Hematopoietic multipotent progenitor cell treated with erythropoietin and hydrocortisone succinate and interleukin-3 and kit ligand, for 6 days (in vitro differentiated cells): ENCODE measurements at places on chromosomes 7 and 10.
A peak's percentile ranks its signal among the peaks of the same experiment; 100 is the strongest.

DNA sequence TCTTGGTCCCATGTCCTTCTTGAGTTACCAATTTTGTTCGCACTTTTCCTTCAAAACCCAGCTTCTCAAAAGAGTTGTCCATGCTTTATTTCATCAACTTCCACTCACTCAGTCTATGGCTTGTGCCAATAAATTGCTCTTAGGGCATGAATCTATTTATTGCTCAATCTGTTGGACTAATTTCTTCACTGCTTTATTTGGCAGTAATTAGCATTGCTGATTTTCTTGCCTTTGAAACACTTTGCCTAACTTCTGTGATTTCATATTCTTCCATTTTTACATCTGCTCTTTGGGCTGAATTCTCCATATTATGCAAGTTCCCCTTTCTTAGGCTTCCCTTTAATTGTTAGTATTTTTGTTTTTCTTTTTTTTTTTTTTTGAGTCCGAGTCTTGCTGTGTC, 16.8 kb downstream of the DLD start:
- DNase-seq, result peak; percentile 11

GRCh38 chr7:111183321-111183720, 92.4 kb downstream of the LRRN3 start:
- no peak for DNase-seq

- DNase-seq, result peak; percentile 67
Observed at GRCh38 chr7:135335628-135336139, 102.0 kb downstream of the STRA8 start.

GRCh38 chr10:61065051-61065450, 121.1 kb upstream of the RHOBTB1 start:
- peak; percentile 71 for DNase-seq

- no peak for DNase-seq
Observed at GRCh38 chr10:70432561-70433263, 8.8 kb downstream of the NODAL start.

DNA sequence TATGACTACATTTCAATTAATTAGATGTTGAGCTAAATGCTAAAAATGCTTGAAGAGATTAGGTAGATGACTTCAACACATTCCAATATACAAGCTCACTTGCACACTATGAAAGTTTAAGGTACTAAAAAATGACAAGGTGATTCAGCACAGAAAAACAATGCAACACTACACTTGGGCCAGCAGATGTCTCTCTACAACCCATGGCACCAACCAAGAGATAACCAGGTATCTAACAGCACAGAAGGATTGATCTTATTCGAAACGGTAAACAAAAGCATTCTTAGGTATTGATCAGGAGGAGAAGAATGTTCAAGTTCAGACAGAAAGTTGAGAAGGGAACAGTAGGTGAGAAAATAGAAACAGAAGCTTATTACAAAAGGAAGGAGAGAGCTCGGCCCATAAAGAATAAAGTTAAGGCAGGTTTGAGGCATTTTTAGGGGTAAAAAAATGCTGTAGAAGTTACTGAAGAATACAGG, 248.2 kb upstream of the KLF14 start:
- peak; percentile 76 for DNase-seq

DNA sequence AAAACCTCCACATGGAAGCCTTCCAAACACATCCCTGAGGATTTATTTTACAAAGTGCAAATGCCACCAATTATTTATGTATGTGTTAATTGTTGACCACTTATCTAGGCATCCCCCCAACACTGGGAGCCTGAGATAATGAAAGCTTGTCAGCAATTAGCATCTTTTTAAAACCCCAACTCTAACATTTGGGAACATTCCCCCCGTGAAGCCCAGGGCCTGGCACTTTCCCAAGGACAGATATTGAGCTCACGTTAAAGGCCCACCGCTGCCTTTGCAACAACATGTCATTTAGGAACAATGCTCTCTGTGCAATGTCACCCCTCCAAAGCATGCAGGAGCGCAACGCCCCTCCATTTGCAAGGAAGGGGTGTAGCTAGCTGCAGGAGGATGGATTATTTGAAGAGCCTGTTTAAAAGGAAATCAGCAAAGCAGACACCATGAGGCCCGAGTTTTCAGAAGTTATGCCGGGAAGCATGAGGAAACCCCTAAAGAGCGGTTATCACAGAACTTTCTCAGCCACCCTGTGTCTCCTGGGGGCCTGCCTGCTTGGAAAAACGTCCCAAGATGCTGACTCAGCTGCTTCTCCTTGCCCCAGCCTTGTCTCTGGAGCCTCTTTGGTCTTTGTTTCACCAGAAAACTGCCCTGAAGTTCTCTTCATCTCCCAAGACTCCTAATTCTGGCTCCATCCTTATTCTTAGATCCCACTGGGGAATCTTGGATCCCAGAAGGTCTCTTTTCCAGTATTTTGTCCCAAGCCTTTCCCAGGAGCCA, 444.1 kb downstream of the GRID1 start:
- no peak for DNase-seq

- DNase-seq, result peak; percentile 14
Observed at GRCh38 chr10:96789571-96790108, 42.5 kb upstream of the LCOR start.

DNA sequence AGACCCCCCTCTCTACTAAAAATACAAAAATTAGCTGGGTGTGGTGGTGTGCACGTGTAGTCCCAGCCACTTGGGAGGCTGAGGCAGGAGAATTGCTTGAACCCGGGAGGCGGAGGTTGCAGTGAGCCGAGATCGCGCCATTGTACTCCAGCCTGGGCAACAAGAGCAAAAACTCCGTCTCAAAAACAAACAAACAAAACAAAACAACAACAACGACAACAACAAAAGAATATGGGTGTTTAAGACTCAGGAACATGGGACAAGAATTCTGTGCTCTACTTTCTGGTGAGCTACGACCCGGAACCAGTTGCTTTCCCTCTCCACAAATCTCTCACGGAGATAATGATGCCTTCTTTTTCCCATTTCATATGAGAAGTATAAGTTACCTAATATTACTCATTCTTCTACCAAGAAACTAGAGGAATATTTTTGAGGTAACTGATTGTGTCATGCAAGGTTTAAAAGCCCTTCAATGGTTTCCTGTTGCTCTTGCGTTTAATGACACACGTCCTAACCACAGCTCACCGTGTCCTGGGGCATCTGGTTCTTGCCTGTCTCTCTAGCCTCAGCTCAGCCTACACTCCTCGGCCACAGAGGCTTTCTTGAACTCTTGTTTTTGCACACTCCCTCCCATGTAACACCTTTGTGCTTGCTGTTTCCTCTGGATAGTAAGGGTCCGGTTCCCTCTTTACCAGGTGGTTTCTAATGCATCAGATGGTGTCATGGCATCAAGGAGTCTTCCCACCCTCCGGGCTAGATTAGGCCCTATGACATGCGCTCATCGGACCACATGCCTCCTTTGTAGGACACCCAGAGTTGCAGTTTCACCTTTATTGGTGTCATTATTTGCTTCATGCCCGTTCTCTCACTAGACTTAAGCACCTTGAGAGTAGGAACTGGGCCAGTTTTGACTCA, 67.5 kb downstream of the PFKFB3 start:
- DNase-seq, result peak; percentile 57

DNA sequence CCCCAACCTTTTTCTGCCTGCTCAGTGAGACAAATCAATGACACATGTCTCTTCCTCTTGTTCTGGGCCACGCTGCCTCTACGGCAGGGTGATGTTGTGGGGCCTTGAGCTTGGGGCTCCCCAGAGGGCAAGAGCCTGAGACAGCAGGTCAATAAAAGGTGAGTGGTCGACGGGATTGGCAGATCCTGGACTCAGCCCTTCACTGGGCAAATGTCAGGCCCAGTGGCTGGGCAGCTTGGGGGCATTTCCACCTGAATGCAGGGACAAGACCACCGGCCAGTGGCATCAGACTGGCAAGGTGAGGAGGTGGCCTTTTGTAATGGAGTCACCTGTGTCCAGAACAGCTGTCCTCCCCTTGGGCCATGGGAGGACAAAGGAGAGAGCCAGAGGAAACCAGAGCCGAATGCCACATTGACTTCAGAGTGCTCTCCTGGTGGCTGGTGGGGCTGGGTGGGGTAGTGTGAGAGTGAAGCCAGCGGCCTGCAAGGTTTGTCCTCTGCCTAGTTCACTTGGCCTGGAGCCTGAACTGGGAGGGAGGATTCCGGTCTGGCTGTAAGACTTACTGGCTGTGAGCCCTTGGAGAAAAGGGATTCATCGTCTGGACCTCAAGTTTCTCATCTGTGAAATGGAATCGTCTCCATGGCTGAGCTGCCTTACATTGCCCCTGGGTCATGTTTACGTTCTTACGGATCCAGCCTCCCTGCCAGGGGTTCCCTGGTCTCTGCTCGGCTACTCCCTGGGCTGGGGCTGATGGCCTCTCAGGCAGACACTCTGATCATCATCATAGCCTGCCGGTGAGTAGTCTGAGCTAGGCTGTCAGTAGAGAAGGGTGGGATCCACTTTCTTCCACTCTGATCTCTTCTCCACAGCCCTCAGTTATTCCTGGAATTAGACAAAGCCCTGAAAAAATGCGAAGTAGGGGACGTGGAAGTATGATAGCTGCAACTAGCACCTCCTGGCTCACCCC, 25.4 kb upstream of the CRHR2 start:
- no peak for DNase-seq

- no peak for DNase-seq
Observed at GRCh38 chr10:71690094-71690720, 29.4 kb downstream of the C10orf105 start.

GRCh38 chr7:105940109-105940508, 23.0 kb upstream of the CDHR3 start:
- no peak for DNase-seq

DNA sequence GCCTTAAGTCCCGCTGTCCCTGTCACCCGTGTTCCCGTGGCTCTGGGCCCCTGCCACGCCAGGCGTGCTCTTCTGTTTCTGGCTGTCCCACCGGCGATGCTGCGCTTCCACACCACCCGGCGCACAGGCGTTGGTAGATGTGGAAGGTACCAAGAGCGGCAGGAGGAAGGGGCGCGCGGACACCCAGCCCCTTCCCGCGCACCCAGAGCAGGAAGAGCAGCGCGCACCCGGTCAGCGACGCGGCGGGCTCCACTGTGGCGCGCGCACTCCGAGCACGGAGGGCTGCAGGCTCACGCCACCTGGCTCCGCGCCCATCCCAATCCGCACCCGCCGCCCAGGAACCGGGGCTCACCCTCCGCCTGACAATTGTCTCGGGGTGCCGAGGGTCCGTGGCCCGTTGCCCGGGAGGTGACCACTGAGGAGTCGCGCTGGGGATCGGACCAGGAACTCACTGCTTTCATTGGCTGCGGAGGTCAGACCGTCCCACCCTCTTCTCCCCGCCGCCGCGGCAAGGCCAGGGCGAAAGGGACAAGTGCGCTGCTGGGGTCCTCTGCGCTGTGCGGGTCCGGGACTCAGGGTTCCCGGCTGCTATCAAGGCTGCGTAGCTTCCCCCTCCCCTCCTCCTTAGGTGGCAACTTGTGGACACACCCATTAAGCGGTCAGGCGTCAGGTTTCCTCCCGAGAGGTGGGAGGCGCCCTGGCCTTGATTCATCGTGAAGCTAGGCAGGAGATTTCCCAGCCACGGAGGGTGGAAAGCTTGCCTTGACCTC, 121.6 kb upstream of the ZNF92 start:
- DNase-seq, result peak; percentile 52

DNA sequence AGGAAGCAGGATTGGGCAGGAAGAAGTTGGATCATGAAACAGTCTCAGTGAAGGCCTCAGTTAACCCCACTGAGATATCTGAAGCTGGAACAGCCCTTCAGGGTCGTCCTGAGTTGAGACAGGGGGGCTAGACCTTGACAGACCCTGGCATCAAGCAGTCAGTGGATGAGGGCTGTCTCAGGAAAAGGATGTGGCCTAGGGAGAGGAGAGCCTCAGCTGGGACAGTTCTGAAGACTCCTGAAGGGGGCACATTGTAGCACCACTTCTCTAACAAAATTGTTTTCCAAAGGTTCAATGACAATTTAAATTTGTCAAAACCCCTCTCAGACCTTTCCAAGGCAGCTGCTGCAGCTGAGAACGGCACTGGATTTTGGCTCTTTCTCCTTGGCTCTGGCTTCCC, 15.8 kb upstream of the SLK start:
- DNase-seq, result no peak

DNA sequence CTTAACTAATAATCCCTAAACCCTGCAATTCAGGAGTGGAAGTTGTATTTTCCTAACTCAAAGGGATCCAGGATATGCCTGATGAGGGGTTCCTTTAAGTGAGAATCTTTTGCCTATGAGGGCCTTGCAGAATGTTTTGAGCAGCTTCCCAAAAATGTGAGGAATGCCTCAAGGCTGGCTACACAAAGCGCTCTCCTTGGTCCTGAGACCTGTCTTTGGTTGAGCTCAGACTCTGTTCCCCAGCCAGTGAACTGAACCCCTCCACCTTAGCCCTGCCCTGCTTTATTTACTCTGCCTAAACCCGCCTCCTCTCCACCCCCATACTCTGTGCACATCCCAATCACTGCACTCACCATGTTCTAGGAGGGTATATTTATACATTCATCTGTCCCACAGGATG, 108.6 kb downstream of the NRCAM start:
- DNase-seq, result peak; percentile 9

- DNase-seq, result no peak
Observed at GRCh38 chr10:7794251-7795026, 6.5 kb downstream of the ATP5F1C start.
